ENCODE measurements at places on chromosomes 12 and 14.

GRCh38 chr12:18414671-18415070, 153.4 kb downstream of the PIK3C2G start:
- no peak for DNase-seq

- no peak for DNase-seq
These were observed 6.6 kb upstream of the NOP2 start for GRCh38 chr12:6574576-6575295.

DNA sequence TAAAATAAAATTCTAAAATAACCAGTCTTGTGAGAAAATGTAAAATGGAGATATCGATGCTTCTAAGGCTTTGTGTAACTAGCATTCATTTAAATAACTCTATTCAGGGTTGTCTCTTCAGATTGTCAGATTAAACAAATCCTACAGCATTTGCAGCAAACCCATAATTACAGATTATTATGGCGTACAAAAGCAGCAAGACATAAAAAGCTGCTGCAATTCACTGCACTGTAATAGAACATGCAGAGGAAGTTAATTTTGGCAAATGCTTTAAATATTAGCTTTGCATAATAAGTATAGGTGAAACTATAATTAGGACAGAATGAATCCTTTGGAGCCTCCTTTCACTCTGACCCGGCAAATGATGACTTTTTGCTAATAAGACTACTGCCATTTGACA, 98.3 kb downstream of the INSM2 start:
- DNase-seq, result no peak

GRCh38 chr12:49635036-49635435, 11.7 kb downstream of the PRPF40B start:
- no peak for DNase-seq

DNA sequence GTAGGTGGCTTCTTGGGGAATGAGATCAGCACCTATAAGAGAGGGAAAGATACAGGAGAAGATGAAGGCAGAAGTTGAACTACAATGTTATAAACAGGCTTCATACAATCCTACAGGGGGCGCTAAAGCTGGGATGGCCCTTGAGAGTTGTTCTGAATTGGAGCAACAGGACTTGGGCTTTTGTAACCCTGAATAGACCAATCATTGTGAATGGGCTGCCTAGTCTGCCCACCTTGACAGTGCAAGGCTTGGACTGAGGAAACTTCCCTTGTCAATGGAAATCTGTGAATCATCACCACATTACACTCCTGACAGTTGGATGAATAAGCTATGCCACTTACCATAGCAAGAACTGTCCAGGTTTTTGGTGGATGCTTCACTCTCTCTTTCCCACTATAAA, 306.1 kb downstream of the KCNC2 start:
- no peak for DNase-seq
